Fibroblast of the aortic adventitia (primary cell): ENCODE measurements at places on chromosomes 1 and 21. TPM values are rescaled to one million over a fixed set of nuclear protein-coding genes. Genes with fewer than 3 reads are reported as not detected.

- no peak for DNase-seq
Observed at GRCh38 chr1:240500647-240501046, 111.3 kb downstream of the GREM2 start.

GRCh38 chr21:34351786-34352241 lies 12.0 kb upstream of the KCNE2 start:
- DNase-seq = peak; percentile 34

COL6A2 gene
- total RNA-seq = 1,068 and 5,275 TPM in 2 replicates

DNA sequence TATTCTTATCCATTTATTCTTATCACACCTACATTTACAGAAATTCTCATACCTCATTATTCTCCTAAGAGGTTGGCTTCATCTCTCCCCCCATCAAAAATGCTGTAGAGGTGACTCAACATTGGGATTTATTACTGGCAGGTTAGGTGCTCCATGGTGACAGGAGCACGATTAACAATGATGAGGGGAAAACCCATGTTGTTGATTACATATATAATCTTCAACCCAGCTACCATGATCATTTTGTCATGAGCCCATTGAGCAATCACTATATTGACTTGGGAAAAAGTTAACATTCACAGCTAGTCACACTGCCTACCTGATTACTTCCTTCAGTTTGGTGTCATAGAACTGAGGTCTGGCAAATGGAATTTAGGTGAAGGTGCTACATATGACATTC lies 712.1 kb upstream of the CHRM3 start:
- no peak for DNase-seq

CDK11B gene
- 10.5 and 21.6 TPM in 2 replicates for total RNA-seq

- no peak for DNase-seq
Observed at GRCh38 chr1:41924911-41925310, 6.2 kb upstream of the HIVEP3 start.

CD1D gene
- total RNA-seq = 0.09 TPM in 1 of 2 replicates, not detected in the other

GRCh38 chr1:81554534-81554933 lies 246.2 kb upstream of the ADGRL2 start:
- DNase-seq = no peak

DNA sequence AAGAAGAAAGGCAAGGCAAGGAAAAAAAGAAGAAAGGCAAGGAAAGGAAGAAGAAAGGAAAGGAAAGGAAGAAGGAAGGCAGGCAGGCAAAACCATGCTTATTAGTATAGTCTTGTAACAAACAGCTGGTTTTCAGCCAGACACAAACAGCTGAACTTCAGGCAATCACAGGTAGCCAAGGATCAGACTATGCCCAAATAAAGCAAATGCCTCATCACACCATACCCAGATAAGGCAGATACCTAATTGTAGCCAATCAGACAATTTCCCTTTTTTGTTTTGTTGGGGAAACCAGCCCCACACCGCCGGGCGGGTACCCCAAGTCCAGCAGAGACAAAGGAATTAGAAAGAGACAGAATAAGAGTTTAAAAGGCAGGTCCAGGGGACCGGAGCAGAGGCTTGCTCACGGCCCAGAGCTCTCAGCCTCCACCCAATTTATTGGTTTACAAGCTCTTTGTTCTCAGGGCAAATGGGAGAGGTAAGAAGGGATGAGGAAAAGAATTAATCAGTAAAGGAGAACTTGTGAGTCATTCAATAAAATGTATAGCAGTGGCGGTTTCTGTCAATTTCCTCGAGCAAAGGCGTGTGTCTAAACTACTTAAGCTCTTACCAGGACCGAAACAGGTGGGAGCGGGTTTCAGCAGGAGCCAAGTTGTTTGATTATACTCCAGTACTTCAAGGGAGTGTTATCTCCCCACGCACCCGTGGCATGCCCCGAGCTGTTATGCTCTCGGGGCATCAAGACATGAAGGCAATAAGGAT lies 886.8 kb downstream of the KCNT2 start:
- DNase-seq = no peak

- DNase-seq = no peak
Observed at GRCh38 chr1:172827301-172827700, 168.4 kb downstream of the FASLG start.

MTARC1 gene
- total RNA-seq = 0.72 and 4.3 TPM in 2 replicates

GRCh38 chr1:170660281-170660713 lies 3.6 kb upstream of the PRRX1 start:
- no peak for DNase-seq

ALPL gene
- 1.1 and 16.3 TPM in 2 replicates for total RNA-seq

DNA sequence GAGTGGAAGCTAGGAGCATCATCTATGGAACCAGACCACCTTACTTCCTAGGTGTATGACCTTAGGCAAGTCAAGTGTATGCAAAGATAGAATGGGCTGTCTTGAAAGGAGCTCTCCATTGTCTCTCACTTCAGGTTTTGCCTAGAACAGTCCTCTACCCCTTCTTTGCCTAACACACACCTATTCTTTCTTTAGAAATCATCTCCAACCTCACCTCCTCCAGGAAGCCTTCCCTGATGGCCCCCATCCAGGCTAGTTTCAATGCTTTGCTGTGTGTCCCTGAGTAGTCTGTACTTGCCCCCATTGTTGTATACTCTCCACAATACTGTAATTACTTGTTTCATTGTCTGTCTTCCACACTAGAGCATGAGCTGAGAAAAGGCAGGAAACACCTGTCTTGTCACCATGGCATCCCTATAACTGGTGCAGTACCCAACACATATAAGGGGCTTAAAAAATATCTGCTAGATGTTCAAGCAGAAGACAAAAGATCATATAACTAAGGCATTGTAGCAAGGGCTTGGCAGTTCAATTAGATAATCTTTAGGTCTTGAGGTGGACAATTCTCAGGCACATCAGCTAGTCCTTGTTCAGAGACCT lies 83.0 kb downstream of the RRAGC start:
- no peak for DNase-seq

FAM72C gene
- total RNA-seq = 0.45 TPM in 1 of 2 replicates, not detected in the other

VSIG8 gene
- not detected in 2 replicates for total RNA-seq

TMEM51 gene
- 1.4 and 6.5 TPM in 2 replicates for total RNA-seq

DNA sequence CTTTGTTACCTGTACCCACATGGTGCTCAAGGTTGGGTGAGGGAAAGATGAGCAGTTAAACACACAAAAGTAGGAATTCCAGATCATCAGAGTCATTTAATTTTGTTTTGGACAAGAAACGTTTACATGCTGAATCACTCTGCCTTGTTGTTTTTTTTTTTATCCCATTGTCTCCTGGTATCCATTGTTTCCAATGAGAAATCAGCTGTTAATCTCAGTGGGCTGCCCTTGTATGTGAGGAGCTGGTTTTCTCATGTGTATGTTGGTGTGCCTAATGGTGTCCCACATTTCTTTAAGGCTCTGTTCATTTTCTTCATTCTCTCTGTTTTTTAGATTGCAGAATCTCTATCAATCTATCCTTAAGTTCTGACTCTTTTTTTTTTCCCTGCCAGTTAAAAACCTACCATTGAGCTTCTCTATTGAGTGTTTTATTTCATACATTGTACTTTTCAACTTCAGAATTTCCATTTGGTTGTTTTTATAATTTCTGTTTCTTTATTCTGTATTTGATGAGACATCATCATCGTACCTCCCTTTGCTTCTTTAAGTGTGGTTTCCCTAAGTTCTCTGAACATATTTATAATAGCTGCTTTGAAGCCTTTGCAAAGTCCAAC lies 8.8 kb upstream of the OBSCN start:
- DNase-seq = peak; percentile 2

DNA sequence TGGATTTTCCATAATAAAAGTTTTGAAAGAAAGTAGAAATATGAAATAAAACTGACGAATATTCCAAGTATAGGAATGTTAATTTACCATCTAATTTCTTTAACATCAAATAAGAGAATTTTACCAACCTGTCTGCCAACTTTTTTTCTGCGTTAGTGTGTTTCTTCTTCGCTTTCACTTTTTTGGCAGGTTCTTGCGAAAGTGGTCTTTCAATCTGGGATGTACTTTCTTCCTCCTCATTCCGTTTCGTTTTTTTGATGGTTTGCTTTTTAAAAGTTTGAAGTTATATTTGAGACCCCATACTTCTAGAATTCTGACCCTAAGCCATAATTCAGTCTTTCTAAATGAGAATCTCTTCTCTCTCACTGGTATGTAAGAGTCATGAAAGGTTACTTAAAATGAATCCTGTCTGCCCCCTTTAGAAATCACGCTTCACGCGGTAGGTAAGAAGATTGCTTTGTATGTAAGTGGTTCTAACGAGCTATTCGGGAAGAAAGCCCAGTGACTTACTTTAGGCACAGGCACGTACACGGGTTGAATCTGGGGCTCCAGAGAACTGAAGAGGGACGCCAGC lies 580 bp downstream of the RBM34 start:
- peak; percentile 69 for DNase-seq

- DNase-seq = no peak
Observed at GRCh38 chr1:91345395-91346005, 59.1 kb downstream of the HFM1 start.

DTL gene
- 1.5 and 47.7 TPM in 2 replicates for total RNA-seq

SLC45A1 gene
- 2.0 TPM in 2 replicates for total RNA-seq

DNA sequence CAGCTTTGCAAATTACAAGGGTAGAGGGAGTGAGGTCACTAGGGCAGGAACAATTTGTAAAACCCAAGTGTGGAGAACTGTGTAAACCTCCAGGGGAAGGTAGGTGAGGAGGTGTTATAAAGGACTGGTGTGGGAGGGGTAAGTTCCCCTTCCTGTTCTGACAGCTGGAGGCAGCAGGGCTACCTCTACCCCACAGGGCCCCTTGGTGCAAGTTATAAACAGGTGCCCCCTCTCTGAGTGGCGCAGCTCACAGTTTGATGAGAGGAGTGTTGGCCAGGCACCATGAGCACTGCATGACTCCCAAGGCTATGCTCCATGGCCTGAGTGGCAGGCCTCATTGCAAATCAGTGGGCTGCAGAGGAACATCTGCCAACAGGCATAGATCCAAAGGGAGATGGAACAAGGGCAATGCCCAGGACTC lies 41.0 kb downstream of the MFSD2A start:
- no peak for DNase-seq

- DNase-seq = no peak
Observed at GRCh38 chr1:85378534-85378933, 86.4 kb downstream of the DDAH1 start.

DNA sequence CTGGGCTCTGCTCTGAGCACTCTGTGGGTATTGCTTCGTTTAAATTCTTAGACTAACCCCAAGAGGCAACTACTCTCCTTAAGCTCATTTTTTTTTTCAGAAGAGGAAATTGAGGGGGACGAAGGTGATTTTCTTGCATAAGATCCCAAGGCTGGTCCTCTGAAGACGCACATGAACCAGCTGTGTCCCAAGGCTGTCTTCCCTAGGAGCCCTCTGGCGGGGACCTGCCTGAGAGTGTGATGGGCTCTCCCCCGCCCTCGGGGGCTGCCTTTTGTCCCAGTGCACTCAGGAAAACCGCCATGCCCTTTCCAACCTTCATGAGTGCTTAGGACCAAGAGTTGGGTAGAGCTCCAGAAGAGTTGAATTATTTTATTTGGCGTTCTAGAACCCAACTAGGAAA lies 21.7 kb downstream of the UMODL1 start:
- DNase-seq = no peak

FAM177B gene
- not detected in 2 replicates for total RNA-seq

KLHDC8A gene
- not detected in 2 replicates for total RNA-seq

- no peak for DNase-seq
Observed at GRCh38 chr1:175514387-175514953, 228.9 kb downstream of the TNR start.

- no peak for DNase-seq
Observed at GRCh38 chr1:187788718-187789117, 960.0 kb downstream of the PLA2G4A start.

DNA sequence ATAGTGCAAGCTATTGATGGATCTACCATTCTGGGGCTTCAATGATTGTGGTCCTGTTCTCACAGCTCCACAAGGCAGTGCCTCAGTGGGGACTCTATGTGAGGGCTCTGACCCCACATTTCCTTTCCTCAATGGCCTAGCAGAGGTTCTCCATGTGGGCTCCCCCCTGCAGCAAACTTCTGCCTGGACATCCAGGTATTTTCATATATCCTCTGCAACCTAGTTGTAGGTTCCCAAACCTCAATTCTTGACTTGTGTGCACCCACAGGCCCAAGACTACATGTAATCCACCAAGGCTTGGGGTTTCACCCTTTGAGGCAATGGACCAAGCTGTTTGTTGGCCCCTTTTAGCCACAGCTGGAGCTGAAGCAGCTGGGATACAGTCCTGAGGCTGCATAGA lies 35.9 kb upstream of the CFHR3 start:
- DNase-seq = no peak

CYP4A11 gene
- not detected in 2 replicates for total RNA-seq

GRCh38 chr1:212669102-212669501 lies 30.5 kb downstream of the BATF3 start:
- DNase-seq = no peak

FOXO6 gene
- total RNA-seq = not detected in 2 replicates

GRCh38 chr21:29360799-29361765 lies 62.4 kb downstream of the BACH1 start:
- DNase-seq = no peak

KCNN3 gene
- total RNA-seq = 0.09 and 0.25 TPM in 2 replicates

DNA sequence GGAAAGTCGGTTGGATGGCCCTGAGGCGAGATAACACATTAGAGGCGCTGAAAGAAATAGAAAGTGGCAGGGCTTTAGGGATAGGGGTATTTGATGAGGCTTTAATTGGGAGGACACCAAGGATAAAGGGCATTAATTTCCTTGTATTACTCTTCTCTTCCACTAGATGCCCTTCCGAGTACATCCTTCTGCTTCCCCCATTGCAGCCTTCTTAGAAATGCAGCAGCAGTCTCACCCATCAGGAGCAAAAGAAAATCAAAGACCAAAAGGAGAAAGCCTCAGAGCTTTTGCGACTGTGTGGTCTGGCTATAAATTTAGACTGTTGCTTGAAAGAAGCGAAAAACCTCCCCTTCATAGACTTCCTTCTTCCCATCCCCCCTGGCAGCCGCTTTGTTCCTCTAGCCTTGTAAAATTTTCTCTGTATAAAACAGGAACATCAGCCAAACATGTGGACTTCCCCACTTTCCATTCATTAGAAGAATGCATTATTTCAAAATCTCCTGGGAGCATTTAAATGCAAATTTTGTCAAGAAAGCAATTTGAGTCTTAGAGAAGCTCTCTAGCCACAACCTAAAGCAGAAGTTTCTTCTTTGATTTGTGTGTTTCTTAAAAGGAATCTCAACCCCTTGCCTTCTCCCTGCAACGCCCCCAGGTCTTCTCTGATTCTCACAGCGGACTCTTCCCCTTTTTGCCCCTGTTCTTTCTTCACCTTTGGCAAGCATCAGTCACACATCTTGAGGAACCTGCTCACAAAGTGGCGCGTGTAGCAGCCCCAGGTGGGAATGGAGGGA lies 76.6 kb downstream of the NDUFS5 start:
- peak; percentile 86 for DNase-seq

CFAP107 gene
- total RNA-seq = not detected in 2 replicates
